ENCODE measurements at places on chromosomes 16 and 17. TPM values are rescaled to one million over a fixed set of nuclear protein-coding genes. Genes with fewer than 3 reads are reported as not detected.

GRCh38 chr17:40347319-40348135, 17.0 kb downstream of the GJD3 start:
- no peak for DNase-seq

GRCh38 chr16:65667011-65667578, 545.2 kb upstream of the CDH11 start:
- no peak for DNase-seq

DNA sequence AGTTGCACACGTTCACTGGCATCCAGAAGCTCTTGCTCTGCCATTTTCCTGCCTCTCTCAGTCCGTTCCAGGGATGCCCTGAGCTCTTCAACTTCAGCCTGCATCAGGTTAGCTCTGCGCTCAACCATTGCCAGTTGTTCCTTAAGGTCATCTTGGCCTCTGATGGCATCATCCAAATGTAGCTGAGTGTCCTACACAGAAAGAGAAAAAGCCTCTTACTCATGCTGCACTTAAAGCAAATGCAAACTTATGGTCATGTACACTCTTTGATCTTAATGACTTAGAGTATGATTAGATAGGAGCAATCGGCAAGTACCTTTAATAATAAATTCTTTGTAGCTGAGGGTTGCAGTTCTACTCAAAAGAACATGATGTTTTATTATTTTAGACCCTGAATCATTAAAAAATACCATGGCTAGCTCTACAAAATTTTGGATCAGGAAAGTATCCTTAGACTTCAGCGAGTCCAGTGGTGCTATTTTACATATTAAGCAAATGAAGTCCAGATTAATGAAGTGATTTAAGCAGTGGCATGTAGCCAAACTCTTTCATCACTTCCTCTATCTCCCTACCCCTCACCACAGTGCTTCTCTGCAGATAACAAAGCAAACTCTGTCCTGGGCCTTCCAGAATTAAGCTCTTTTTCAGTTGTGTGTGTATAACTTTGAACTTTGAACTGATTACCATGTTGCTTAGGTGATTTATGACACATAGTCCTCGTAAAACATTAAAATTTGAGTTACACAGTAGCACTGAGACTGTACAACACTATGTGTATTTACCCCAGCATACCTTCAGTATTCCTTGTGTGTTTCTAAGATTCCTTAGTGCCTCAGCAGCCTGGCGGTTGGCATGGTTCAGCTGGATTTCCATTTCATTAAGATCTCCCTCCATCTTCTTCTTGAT, 22.1 kb downstream of the MYH4 start:
- no peak for DNase-seq

DNA sequence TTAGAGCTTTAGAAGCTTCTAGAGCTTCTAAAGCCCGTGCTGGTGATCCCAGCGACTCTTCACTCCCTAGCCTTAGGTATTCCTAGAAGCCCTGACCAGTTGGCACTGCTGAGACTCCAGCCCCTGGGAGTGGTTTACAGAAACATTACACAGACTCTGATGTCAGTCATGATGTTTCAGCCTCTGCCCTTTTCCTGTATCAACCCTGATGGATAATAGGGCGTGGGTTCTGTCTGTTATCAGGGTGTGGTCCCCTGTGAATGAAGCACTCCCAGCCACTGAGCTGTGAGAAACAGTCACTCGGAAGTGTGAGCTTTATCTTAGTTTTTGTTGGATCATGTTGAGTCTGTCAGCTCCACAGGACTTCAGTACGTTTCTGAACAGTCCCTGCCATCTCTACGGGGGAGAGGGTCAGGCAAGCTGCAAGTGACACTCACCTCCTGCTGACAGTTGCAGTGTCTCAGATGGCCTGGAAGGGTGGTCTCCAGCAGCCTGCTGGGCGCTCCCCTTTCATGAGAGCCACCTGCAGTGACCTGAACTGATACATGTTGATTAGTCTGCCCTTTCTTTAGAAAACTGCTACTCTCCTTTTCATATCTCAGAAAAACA, 12.8 kb downstream of the GOSR2 start:
- no peak for DNase-seq

GRCh38 chr17:69358688-69359596, 32.0 kb upstream of the ABCA5 start:
- no peak for DNase-seq

- DNase-seq: no peak
These were observed 5.9 kb downstream of the RETREG3 start for GRCh38 chr17:42603318-42603717.

DNA sequence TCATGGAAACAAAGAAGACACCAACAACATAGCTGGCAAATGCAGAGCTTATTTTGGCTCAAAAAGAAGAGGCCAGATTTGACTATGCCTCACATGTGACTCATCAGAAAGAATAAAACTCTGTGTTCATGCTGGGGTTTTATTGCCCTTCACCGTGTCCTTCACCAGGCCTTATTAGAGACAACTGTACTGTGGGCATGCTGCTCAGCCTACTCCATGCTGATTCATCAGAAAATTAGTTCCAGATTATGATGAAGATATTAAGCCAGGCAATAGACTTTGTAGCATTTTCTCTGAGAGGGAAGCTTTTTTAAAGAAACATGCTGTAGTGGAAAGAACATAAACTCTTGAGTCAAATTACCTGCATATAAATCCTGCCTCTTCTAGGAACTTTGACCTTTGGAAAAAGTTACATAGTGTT, 89.8 kb downstream of the CYB561 start:
- no peak for DNase-seq

DNA sequence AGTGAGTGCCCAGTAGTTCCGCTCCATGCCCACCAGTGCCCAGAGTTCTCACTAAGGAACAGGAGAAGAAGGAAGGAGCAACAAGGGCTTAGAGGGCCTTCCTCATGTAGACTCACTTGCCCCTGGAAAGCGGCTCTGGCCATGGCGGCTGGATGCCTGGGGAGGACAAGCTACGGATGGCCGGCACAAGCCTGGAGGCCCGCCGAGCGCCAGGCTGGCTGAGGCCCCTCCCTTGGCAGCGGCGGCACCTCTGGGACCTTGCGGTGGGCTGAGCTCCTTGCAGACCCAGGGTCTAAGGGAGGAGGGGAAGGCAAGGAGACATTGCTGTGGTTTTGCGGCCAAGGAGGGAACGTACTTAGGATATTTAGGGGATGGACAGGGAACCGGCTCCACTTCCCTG, 160.1 kb downstream of the SALL1 start:
- no peak for DNase-seq

GRCh38 chr17:49358641-49359247, 3.3 kb downstream of the ZNF652 start:
- no peak for DNase-seq

DNA sequence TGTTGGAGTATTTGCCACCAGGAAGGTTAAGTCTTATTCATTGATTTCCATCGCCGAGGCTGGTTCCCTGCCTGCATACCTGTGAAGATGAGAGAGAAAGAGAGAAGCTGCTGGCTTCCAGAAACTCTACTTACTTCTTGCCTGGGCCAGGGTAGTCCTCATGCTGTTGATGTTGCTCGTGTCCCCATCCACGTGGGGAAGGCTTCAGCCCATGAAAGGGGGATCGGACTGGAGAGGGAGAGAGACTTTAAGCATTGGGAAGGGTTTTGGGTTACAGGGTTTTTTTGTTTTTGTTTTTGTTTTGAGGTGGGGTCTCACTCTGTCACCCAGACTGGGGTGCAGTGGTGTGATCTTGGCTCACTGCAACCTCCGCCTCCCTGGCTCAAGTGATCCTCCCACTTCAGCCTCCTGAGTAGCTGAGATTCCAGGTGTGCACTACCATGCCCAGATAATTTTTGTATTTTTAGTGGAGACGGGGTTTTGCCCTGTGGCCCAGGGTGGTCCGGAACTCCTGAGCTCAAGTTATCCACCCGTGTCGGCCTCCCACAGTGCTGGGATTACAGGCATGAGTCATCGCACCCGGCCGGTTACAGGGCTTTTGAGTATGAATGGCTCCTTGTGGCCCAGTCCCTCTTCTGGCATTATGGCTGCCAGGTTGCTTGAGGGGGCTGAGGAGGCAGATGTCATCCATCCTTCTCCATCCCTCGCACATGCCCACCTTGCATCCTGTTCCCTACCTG, 26.6 kb downstream of the ITGB3 start:
- no peak for DNase-seq

DNA sequence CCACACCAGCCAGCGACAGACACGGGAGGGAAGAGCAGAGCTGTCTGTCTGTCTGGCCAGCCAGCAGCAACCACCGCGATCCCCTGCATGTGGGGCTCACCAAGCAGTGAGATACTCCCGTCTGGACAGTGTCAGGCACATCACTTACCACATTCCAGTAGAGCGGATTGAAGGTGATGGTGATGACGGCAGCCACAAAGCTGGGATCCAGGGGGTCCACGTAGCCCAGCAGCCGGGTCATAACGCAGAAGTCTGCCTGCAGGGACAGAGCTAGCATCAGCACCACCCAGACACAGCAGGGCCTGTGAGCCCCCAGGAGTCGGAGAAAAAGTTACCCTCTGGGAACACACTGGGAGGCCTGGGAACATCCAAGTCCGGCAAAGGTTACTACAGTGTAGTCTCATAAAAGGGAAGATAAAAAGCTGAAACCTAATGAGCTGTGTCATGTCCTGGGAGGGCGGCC, 14.7 kb downstream of the PEMT start:
- DNase-seq: no peak

DNA sequence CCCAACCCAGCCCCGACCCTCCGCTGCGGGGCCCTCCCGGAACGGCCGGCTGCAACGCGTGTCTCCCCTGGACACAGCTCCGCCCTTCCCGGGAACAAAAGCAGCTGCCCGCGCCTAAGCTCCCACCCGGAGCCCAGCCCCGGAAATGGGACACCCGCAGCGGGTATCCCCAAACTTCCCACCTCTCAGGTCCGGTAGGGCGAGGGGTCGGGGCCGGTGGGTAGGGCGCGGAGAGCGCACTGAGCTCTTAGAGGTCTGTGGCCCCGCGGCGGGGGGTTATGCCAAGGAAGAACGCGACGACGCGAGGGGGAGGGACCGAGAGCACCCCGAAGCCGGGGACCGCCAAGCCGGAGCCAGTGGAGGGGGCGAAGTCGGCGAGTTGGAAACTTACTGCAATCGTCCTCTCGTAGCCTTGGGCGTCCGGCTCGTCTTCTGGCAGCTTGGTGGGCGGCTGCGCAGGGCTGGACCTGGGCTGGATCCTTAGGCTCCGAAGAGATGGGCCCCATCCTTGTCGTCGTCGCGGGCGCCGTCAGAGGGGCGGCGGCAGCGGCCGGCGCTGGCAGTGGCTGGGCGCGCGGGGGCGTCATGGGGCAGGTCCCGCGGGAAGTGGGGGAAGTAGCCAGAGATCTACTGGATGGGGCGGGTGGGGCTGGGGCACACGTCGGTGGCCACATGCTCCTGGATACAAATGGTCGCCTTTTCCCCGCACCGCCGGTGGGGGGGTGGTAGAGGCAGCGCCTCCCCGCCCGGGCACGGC, 6.9 kb downstream of the USP6 start:
- no peak for DNase-seq

Gene ALOX12B
- total RNA-seq: 1.9 TPM

Gene IL34
- not detected for total RNA-seq

Gene CCL1
- 55.3 TPM for total RNA-seq

Gene LPCAT2
- 1.2 TPM for total RNA-seq

Gene ITGAD
- not detected for total RNA-seq

Gene ARL5C
- not detected for total RNA-seq

Gene EVPLL
- total RNA-seq: not detected

Gene CRK
- 28.8 TPM for total RNA-seq

Gene COTL1
- 388 TPM for total RNA-seq

Gene TBC1D3B
- 3.3 TPM for total RNA-seq

Gene ULK2
- 5.8 TPM for total RNA-seq

Gene ALOX12
- total RNA-seq: not detected

Data from CD8-positive, alpha-beta memory T cell (primary cell).